ENCODE measurements at places on chromosomes 4 and X. TPM values are rescaled to one million over a fixed set of nuclear protein-coding genes. Genes with fewer than 3 reads are reported as not detected.

DUSP21 gene
- not detected for total RNA-seq

GAGE2A gene
- not detected for total RNA-seq

PNMA6A gene
- 0.50 TPM for total RNA-seq

BMP2K gene
- total RNA-seq, result 11.0 TPM

ADGRG2 gene
- not detected for total RNA-seq

DUSP9 gene
- 0.26 TPM for total RNA-seq

GRCh38 chr4:105327222-105327621 is 146.6 kb downstream of the PPA2 start:
- no peaks in the 10 kb centered on the region for H3K36me3 ChIP-seq
- no peaks in the 10 kb centered on the region for H3K27me3 ChIP-seq
- H3K4me3 ChIP-seq, result no peak overlapping the region
- H3K27ac ChIP-seq, result no peak overlapping the region

DNA sequence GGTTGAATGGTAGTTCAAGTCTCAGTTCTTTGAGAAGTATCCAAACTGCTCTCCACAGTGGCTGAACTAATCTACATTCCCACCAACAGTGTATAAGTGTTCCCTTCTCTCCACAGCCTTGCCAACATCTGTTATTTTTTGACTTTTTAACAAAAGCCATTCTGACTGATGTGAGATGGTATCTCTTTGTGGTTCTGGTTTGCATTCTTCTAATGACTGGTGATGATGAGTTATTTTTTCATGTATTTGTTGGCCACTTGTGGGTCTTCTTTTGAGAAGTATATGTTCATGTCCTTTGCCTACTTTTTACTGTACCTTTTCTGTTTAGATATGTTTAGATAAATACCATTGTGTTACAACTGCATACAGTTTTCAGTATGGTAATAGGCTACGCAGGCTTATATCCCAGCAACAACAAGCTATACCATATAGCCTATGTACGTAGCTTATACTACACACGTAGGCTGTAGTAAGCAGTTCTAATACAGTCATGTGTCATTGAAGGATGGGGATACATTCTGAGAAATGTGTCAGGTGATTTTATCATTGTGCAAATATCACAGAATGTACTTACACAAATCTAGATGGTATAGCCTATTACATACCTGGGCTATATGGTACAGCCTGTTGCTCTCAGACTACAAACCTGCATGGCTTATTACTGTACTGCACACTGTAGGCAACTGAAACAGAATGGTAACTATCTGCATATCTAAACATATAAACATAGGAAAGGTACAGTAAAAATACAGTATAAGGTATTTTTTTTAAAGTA is 28.1 kb downstream of the KLHL8 start:
- no peak overlapping the region for H3K4me3 ChIP-seq
- H3K27ac ChIP-seq, result no peak overlapping the region
- DNase-seq, result no peak
- peaks cover 11% of the 10 kb centered on the region for H3K4me1 ChIP-seq
- H3K36me3 ChIP-seq, result peaks cover 7% of the 10 kb centered on the region

DNA sequence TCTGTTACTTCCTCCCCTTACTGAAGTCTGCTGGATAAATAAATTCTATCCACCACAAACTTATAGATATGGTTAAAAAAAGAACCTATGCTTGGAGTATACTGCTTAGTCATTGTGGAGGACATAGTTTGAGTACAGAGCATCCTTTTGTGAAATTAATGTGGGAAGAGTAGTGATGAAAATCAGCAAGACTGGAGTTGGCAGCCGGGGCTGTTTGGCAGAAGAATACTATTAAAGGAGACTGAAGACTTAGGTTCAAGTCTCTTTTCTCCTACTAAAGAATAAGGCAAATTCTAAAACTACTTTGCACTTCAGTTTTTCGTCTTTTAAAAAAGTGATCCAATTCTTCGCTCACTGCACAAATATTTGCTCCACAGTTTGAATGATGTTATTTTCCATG is 326.6 kb upstream of the ATOH1 start:
- no peak overlapping the region for H3K4me3 ChIP-seq
- H3K36me3 ChIP-seq, result no peaks in the 10 kb centered on the region
- no peaks in the 10 kb centered on the region for H3K4me1 ChIP-seq

DNA sequence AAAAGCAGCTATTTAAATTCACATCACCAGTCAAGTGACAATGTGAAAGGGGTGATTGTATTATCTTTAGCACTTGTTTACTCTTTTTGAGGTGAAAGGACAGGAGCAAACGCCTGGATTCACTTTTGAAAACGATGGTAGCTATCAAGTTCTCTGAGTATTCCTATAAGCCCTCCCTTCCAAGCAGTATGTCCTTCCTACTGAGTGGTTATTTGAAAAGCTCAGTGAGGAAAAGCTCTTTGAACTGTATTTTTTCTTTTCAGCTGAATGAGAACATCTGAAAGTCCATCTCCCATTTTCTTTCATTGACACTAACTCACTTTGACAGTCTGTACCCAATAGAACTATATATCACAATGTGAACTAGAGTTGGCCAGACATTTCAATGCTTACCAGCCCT is 9.1 kb upstream of the CTSO start:
- H3K36me3 ChIP-seq, result no peaks in the 10 kb centered on the region
- H3K4me3 ChIP-seq, result no peak overlapping the region
- peaks cover 9% of the 10 kb centered on the region for H3K4me1 ChIP-seq

GRCh38 chr4:15001248-15001868 is 923 bp upstream of the CPEB2 start:
- peak overlapping the region; percentile 87 for H3K4me3 ChIP-seq
- H3K4me1 ChIP-seq, result peaks cover 13% of the 10 kb centered on the region
- peaks cover 7% of the 10 kb centered on the region for H3K36me3 ChIP-seq

GRCh38 chr4:103292373-103292772 is 94.2 kb upstream of the CENPE start:
- no peaks in the 10 kb centered on the region for H3K36me3 ChIP-seq
- no peak for DNase-seq
- peaks cover 1% of the 10 kb centered on the region for H3K27me3 ChIP-seq
- no peak overlapping the region for H3K4me3 ChIP-seq

- H3K36me3 ChIP-seq, result no peaks in the 10 kb centered on the region
- H3K4me3 ChIP-seq, result no peak overlapping the region
- H3K4me1 ChIP-seq, result no peaks in the 10 kb centered on the region
- H3K27me3 ChIP-seq, result no peaks in the 10 kb centered on the region
- DNase-seq, result no peak
Observed at GRCh38 chr4:41458689-41459088, 79.3 kb upstream of the LIMCH1 start.

DNA sequence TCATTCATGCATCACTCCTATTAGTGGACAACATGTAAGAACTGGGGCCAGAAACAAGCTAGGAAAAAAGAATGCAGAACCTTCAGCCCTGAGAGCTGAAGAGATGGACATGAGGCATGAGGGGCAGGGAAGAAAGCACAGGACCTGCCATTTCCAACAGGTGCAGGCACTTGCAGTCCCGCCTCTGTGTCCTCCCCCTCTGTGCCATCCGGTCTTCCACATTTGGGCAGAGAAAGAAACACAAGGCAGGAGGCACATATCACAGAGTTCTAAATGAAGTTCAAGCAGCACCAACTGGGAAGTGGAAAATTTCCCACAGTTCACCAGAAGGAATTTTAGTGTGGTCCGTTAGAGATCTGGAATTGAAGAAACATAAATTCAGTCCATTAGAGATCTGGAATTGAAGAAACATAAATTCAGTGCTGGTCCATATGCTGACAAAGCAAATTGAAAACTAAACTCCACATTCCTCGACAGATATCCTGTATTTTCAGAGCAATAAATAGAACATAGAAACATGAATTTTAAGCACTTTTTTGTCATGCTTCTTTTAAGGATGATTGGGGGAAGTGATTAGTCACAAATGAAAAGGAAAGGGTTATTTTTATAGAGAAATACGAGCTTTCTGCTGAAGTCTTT is 57.2 kb upstream of the DAPP1 start:
- H3K27ac ChIP-seq, result no peak overlapping the region
- H3K36me3 ChIP-seq, result no peaks in the 10 kb centered on the region
- H3K4me3 ChIP-seq, result no peak overlapping the region
- peaks cover 37% of the 10 kb centered on the region for H3K4me1 ChIP-seq
- no peak for DNase-seq

- H3K27me3 ChIP-seq, result peaks cover 22% of the 10 kb centered on the region
- no peaks in the 10 kb centered on the region for H3K36me3 ChIP-seq
- no peak for DNase-seq
Observed at GRCh38 chr4:82553020-82553419, 8.8 kb downstream of the TMEM150C start.

DNA sequence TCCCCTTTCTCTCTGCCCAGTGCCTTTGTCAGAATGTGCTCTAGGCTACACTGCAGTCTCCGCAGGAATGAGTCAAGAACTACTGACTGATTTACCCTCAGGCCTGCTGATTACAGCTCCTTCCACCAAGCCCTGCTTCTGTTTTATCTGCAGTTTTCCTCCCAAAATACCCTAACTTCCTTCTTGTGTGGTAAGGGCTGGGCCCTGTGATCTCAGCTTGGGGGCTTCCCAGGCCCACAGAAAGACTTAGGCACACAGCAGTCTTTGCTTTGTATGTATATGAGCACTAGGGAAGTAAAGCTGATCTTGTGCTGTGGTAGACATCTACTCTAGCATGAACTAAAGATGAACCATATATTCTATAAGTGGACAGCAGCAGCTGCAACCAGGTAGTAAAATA is 18.8 kb downstream of the PAK3 start:
- no peak overlapping the region for H3K27ac ChIP-seq
- H3K4me3 ChIP-seq, result no peak overlapping the region
- no peaks in the 10 kb centered on the region for H3K27me3 ChIP-seq
- no peaks in the 10 kb centered on the region for H3K4me1 ChIP-seq
- no peak for DNase-seq

- H3K36me3 ChIP-seq, result no peaks in the 10 kb centered on the region
- no peaks in the 10 kb centered on the region for H3K27me3 ChIP-seq
- no peak overlapping the region for H3K27ac ChIP-seq
- no peaks in the 10 kb centered on the region for H3K4me1 ChIP-seq
Observed at GRCh38 chr4:29142708-29143107, 1577.5 kb upstream of the PCDH7 start.

DNA sequence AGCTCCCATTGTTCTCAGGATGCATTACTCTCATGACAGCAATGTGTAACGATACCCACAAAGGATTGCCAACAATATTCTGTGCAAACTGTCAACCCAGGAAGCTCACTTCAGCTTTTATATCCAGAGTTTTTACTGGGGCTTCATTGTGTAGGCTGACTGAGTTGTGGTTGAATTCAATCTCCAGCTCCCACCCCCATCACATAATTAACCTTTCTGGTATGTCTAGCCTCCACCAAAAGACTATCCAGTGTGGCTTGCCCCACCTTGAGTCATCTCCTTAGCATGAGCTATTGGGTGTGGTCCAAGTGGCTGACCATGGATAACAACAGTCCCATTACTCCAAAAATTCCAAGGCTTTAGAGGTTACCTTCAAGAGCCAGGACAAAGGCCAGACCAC is 17.7 kb upstream of the TAB3 start:
- H3K27ac ChIP-seq, result no peak overlapping the region
- DNase-seq, result no peak
- H3K36me3 ChIP-seq, result no peaks in the 10 kb centered on the region
- peaks cover 10% of the 10 kb centered on the region for H3K4me1 ChIP-seq
- H3K27me3 ChIP-seq, result peaks cover 2% of the 10 kb centered on the region

DNA sequence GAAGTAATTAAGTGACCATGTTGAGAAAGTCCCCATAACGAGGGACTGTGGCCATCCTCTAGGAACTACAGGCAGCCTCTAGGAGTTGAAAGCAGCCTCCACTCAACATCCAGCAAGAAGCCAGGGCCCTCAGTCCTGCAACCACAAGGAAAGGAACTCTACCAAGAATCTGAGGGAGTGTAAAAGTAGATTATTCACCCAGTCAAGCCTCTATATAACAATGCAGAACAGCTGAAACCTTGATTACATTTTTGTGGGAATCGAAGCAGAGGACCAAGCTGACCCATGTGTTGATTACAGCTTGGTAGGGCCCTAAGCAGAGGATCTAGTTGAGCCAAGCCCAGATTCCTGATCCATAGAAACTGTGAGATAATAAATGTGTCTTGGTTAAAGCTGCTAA is 17.1 kb downstream of the RPS6KA6 start:
- no peak overlapping the region for H3K27ac ChIP-seq
- H3K4me1 ChIP-seq, result no peaks in the 10 kb centered on the region
- no peaks in the 10 kb centered on the region for H3K36me3 ChIP-seq
- DNase-seq, result no peak
- no peak overlapping the region for H3K4me3 ChIP-seq

DNA sequence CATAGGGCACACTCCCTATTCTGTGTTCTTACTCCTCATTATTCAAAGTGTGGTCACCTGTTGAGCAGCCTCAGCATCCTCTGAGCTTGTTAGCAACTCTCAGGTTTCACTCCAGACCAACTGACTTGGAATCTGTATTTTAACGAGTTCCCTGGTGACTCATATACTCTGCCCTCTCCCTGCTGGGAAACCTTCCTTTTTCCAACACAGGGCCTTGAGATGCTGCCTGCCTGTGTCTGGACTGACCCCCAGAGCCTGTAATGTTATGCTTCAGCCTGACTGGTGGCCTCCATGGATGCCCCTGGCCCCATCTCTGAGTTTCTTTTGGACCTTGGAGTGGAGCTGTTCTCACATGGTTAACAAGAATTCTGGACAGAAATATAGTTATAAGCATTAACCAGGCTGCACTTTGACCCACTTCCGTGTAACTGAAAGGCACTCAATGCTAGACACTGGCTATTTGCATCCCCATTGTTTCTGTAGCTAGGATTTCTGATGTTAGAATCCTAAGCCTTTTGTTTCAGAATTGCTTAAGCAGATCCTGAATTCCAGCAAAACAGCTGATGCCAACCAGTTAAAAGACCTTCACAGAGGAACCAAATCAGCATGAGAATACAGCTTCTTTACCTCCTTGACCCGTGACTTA is 262.6 kb downstream of the STIM2 start:
- no peak for DNase-seq
- H3K36me3 ChIP-seq, result no peaks in the 10 kb centered on the region
- peaks cover 2% of the 10 kb centered on the region for H3K27me3 ChIP-seq

DNA sequence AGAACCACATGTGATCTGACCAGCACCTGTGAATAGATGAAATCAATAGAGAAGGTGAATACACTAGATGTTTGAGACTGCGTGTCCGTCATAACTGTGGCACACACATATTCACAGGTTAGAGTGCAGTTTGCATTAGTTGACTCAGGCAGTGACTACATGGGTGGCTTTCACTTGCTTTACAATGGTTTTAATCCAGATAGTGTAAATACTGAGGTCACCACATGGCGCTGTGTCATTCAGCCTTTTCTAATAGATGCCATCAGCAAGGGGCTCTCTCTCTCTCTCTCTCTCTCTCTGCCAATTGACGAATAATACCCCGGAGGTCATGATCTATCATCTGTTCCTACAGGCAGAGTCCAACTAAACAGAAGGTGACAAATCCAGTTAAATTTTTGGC is 30.7 kb upstream of the FGF13 start:
- no peaks in the 10 kb centered on the region for H3K27me3 ChIP-seq
- no peak overlapping the region for H3K27ac ChIP-seq
- no peaks in the 10 kb centered on the region for H3K36me3 ChIP-seq
- H3K4me1 ChIP-seq, result no peaks in the 10 kb centered on the region
- DNase-seq, result no peak

Data from activated CD4-positive, alpha-beta memory T cell treated with anti-CD3 and anti-CD28 coated beads for 36 hours (primary cell).